ENCODE measurements at places on chromosomes 4 and X. TPM values are rescaled to one million over a fixed set of nuclear protein-coding genes. Genes with fewer than 3 reads are reported as not detected.

- no peak for DNase-seq
Observed at GRCh38 chr4:12545812-12546211, 938.3 kb downstream of the RAB28 start.

DNA sequence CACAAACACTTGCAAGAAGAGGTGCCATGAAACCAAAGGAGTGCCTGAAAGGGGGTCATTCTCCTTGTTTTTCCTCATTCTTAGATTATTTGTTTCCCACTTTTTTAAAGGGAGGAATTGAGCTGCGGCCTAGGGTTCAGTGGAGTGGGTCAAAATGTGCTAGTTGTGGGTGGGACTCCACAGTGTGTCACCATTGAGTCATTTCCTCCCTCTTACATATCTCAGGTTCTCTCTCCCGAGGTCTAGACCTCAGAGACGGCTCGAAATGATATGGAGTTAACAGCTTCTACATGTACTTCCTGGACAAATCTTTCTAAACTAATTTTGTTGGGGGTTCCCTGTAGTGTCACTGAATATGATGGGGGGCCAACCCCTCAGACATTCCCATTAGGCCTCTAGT is 328.4 kb upstream of the SPANXN1 start:
- DNase-seq, result no peak

TCEAL7 gene
- total RNA-seq, result 74.0 TPM

EDA2R gene
- 1.7 TPM for total RNA-seq

DNA sequence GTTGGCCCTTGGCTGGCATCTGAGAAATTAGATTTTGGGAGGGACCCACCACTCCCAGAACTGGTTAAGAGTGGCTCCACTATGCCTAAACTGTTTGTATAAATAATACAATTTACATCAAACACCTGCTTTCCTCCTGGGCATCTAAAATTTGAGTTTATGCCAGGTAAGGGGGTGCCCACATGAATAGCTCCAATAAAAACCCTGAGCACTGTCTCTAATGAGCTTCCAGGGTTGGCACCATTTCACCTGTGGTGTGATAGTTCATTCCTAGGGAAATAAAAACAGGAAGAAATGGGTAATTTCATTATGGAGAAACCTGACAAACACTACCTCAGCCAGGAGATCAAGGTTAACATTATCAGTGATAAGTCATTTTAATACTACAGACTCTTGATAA is 119.7 kb downstream of the FRYL start:
- DNase-seq, result no peak

All from urinary bladder (tissue), 4 donors.